ENCODE measurements at places on chromosomes 7 and 10. TPM values are rescaled to one million over a fixed set of nuclear protein-coding genes. Genes with fewer than 3 reads are reported as not detected.

Gene OR6B1
- total RNA-seq = not detected

GRCh38 chr7:12851841-12852240, 164.4 kb downstream of the ARL4A start:
- H3K4me1 ChIP-seq = no peaks in the 10 kb centered on the region
- DNase-seq = no peak
- no peaks in the 10 kb centered on the region for H3K36me3 ChIP-seq
- no peak overlapping the region for H3K4me3 ChIP-seq

- no peak overlapping the region for H3K4me3 ChIP-seq
- H3K27ac ChIP-seq = no peak overlapping the region
- no peaks in the 10 kb centered on the region for H3K4me1 ChIP-seq
- DNase-seq = no peak
- H3K27me3 ChIP-seq = no peaks in the 10 kb centered on the region
These were observed 82.6 kb upstream of the PCGF5 start for GRCh38 chr10:91137822-91138221.

- H3K36me3 ChIP-seq = no peaks in the 10 kb centered on the region
- no peaks in the 10 kb centered on the region for H3K4me1 ChIP-seq
- no peak overlapping the region for H3K4me3 ChIP-seq
- no peak overlapping the region for H3K27ac ChIP-seq
- no peak for DNase-seq
These were observed 26.2 kb downstream of the CCDC3 start for GRCh38 chr10:12975266-12975665.

- no peaks in the 10 kb centered on the region for H3K27me3 ChIP-seq
- H3K4me3 ChIP-seq = no peak overlapping the region
- peaks cover 29% of the 10 kb centered on the region for H3K4me1 ChIP-seq
- no peak overlapping the region for H3K27ac ChIP-seq
- peaks cover 44% of the 10 kb centered on the region for H3K36me3 ChIP-seq
- no peak for DNase-seq
These were observed 54.2 kb downstream of the VOPP1 start for GRCh38 chr7:55517936-55518689.

GRCh38 chr7:113282875-113283274, 164.5 kb upstream of the SMIM30 start:
- no peaks in the 10 kb centered on the region for H3K36me3 ChIP-seq
- peaks cover 16% of the 10 kb centered on the region for H3K4me1 ChIP-seq
- H3K27me3 ChIP-seq = no peaks in the 10 kb centered on the region
- no peak for DNase-seq

- H3K27me3 ChIP-seq = no peaks in the 10 kb centered on the region
- H3K27ac ChIP-seq = peak overlapping the region; percentile 63
- no peak overlapping the region for H3K4me3 ChIP-seq
- DNase-seq = no peak
- no peaks in the 10 kb centered on the region for H3K36me3 ChIP-seq
- H3K4me1 ChIP-seq = peaks cover 19% of the 10 kb centered on the region
These were observed 73.1 kb downstream of the MKLN1 start for GRCh38 chr7:131400681-131401176.

Gene C10orf53
- not detected for total RNA-seq

DNA sequence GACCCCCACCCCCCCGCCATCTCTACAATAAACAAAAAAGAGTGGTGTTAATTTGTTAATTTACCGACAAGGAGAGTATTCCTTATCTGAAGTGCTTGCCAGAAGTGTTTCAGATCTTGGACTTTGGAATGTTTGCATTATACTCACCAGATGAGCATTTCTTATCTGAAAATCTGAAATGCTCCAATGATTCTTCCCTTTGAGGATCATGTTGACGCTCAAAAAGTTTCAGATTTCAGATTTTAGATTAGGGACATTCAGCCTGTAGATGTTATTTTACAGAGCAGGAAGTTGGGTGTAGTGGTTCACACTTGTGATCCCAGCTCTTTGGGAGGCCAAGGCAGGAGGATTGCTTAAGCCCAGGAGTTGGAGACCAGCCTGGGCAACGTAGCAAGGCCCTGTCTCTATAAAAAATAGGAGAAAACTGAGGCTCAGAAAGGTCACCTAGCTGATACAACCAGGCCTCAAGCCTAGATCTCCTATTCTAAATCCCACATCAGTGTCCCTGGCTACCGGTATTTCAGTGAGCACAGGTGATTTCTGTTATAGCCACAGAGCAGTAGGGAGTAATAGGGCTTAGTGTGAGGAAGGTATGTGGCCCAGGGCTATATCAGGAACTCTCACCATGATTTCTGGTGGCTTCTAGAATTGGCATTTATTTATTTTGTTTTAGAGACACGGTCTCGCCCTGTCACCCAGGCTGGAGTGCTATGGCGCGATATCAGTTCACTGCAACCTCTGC, 35.4 kb downstream of the TMEM120A start:
- H3K27me3 ChIP-seq = no peaks in the 10 kb centered on the region
- no peak overlapping the region for H3K4me3 ChIP-seq
- peaks cover 63% of the 10 kb centered on the region for H3K36me3 ChIP-seq
- H3K4me1 ChIP-seq = peaks cover 22% of the 10 kb centered on the region
- DNase-seq = no peak

Gene RASSF4
- total RNA-seq = 27.6 TPM

DNA sequence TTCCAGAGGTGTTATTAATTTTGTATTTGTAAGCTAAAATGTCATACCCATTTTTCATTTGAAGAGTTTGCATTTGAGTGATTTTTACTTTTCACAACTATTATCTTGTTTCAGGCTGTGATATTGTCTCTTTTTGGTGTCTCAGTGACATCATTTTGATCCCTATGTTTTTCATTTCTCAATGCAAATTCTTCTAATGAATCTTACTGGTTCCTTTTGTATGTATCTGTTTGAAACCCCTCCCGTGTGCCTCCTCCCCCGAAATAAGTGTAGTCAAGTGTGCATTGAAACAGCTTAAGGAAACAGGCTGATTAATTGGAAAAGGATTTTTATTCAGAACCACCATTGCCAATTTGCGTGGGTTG, 77.8 kb downstream of the SHH start:
- DNase-seq = no peak
- H3K27me3 ChIP-seq = no peaks in the 10 kb centered on the region
- H3K36me3 ChIP-seq = peaks cover 19% of the 10 kb centered on the region
- no peak overlapping the region for H3K4me3 ChIP-seq
- no peak overlapping the region for H3K27ac ChIP-seq

DNA sequence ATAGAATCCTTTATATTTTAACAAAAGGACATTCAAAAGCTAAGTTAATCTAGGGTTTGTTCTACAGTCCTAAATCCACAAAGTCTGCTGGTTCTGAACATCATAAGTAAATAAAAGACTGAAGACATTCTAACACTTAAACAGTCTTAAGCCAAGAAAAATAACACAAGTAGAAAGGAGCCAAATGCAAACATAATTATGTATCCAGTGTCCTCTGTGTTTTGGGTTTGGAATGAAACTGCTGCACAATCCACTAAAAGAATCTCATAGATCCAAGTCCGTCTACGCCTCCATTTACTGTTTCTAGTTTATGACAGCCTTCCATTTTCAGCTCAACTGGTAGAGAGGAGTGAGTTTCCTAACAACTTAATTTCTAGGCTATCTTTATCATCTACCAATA, 623.6 kb upstream of the FZD8 start:
- H3K4me3 ChIP-seq = no peak overlapping the region
- H3K27ac ChIP-seq = no peak overlapping the region
- no peaks in the 10 kb centered on the region for H3K4me1 ChIP-seq
- H3K27me3 ChIP-seq = no peaks in the 10 kb centered on the region

Data from esophagus muscularis mucosa (tissue), 4 donors.